ENCODE measurements at places on chromosomes 6 and 20. TPM values are rescaled to one million over a fixed set of nuclear protein-coding genes. Genes with fewer than 3 reads are reported as not detected.

Gene SHLD1
- 7.7 TPM for total RNA-seq

Gene ALDH8A1
- 0.91 TPM for total RNA-seq

Gene UNC93A
- not detected for total RNA-seq

Gene GSTA2
- total RNA-seq, result not detected

Gene LRRC73
- 0.15 TPM for total RNA-seq

Gene GJA10
- not detected for total RNA-seq

Gene PEX3
- total RNA-seq, result 30.9 TPM

Gene SOX18
- not detected for total RNA-seq

Gene PRSS35
- total RNA-seq, result 0.06 TPM

Gene CD24
- total RNA-seq, result 0.38 TPM
